ENCODE measurements at places on chromosomes 7 and 10.
A peak's percentile ranks its signal among the peaks of the same experiment; 100 is the strongest.

DNA sequence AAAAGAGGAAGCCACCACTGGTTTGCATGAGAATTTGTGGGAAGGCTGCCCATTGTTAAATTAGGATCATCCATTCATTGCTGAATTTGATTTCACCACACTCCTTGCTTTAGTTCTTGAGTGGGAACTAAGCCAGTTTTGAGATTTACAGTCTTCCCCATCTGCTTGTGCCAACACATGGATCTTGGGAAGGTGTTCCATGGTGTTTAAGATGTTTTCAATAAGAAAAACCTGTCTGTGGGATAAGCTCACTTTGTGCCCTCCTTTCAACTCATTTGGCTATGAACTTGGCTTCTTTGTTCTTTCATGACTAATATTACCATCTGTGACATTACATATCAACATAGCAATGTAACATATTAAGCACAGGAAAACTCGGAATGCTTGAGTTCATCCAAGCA is 73.2 kb downstream of the INHBA start:
- DNase-seq = no peak

DNA sequence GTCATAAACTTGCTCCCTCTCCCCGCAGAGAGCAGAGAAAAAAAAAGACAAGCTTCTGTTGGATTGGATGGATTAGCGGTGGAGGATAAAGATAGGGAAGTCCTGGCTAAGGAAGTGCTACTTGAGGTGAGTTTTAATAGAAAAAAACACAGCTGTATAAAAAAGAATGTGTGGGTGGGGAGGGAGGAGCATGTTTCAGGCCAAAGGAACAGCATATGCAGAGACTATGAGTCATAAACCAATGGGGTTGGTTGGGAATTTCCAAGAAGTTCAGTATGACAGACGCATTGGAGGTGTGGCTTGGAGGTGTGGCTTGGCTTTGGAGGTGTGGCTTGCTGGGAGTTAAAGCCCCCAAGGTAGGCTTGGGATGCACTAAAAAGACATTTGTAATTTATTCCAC is 103.0 kb upstream of the LSM8 start:
- no peak for DNase-seq

DNA sequence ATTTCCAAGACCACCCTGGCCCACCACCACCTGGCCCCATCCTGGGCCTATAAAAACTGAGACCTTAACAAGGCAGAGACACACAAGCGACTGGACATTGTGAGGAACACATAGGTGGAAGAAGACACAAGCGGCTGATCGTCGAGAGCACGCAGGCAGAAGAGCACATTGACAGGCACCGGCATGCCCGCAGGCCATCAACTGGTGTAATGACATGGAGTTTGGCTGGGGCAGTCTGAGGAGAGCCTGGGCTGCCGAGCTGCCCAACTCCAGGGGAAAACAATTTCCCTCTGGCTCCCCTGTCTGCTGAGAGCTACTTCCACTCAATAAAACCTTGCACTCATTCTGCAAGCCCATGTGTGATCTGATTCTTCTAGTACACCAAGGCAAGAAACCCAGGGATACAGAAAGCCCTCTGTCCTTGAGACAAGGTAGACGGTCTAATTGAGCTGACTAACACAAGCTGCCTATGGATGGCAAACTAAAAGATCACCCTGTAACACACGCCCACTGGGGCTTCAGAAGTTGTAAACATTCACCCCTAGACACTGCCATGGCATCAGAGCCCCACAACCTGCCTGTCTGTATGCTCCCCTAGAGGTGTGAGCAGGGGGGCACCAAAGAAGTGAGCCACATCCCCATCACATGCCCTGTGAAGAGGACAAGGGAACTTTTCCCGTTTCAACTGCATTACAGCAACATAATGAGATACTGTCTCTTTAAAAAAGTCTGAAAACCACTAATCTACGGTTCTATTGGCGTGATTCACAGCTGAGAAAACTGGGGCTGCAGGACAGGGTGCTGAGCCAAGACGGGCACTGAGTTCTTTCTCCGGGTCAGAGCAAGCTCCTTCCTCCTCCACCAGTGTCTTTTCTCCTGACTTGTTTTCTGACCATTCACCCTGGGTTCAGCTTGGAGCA is 18.5 kb upstream of the TNS3 start:
- DNase-seq = no peak

GRCh38 chr7:17713584-17713983 is 226.7 kb downstream of the SNX13 start:
- DNase-seq = no peak

DNA sequence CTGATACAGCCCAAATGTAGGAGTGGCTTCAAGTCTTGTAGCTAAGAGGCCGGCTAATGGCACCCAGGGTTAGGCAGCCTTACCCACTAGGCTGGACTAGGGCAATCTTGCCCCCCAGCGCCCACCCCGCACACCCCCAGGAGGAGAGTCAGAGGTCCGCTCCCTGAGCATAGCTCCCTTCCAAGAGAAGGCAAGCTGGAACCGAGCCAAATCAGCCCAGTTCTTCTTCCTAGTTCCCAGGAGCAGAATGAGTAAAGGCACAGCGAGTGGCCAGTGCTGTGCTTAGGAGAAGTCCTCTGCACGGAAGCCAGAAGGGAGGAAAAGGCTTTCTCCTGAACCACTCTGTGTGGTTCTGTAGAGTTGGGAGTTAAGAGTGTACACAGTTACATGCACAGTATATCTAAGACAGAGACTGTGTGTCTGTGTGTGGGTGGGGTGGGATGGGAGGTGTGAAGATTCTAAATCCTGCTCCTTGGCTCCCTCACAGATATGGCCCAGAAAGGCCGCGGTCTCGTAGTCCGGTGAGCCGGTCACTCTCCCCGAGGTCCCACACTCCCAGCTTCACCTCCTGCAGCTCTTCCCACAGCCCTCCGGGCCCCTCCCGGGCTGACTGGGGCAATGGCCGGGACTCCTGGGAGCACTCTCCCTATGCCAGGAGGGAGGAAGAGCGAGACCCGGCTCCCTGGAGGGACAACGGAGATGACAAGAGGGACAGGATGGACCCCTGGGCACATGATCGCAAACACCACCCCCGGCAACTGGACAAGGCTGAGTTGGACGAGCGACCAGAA is 59.7 kb upstream of the PDCD4 start:
- no peak for DNase-seq

GRCh38 chr7:75808106-75808505 is 5.5 kb downstream of the CCL24 start:
- DNase-seq = no peak

GRCh38 chr7:13989949-13990305 is 461 bp upstream of the ETV1 start:
- no peak for DNase-seq

DNA sequence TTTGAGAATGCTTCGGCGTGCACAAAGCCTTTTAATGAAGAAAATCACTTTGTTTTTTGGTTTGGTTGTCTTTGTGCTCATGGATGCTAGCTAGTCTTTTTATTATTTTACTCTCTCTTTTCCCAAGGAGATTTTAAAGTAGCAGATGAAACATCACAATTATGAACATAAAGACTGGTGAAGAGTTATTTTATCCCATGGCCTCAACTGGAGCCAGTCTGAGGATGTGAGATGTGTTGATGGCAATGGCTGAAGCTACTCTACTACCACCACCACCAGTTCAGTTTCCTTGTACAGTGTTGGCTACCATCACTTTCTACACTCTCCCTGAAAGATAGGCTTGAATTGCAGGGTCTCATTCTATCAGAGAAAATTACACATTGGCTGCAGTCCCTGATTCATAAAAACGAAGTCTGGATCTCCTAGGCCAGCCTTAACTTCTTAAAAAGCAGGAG is 494 bp upstream of the HERC4 start:
- DNase-seq = no peak

DNA sequence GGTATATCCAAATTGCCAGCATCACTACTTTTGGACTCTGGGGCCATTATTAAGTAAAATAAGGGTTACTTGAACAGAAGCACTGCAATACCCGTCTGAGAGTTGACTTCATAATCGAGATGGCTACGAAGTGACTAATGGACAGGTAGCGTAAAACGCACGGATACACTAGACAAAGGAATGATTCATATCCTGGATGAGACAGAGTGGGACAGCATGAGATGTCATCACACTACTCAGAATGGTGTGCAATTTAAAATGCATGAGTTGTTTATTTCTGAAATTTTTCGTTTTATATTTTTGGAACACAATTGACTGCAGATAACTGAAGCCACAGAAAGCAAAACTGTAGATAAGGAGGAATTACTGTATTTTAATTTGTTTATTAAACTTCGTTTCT is 421.5 kb upstream of the LRGUK start:
- DNase-seq = no peak

DNA sequence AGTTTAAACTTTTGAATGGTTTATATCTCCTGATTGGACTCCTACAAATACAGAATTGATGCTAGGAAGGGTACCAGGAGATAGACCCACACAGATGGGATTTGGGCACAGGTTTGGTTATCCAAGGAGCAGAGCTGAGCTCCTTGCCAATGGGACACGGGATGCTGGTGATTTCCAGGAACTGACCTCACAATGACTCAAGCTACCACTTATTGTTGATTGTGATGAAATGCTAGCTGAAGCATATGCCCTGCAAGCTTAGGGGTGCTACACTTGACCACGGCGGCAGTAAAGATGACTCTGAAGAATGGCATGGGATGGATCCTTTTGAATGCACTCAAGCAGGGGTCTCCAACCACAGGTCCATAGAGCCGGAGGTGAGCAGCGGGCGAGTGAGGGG is 45.5 kb upstream of the VKORC1L1 start:
- DNase-seq = no peak

GRCh38 chr10:76621886-76622620 is 1015.6 kb downstream of the KCNMA1 start:
- DNase-seq = no peak

GRCh38 chr7:21617513-21617912 is 74.7 kb downstream of the DNAH11 start:
- no peak for DNase-seq

GRCh38 chr10:108393089-108393488 is 1228.6 kb upstream of the SORCS1 start:
- DNase-seq = no peak

DNA sequence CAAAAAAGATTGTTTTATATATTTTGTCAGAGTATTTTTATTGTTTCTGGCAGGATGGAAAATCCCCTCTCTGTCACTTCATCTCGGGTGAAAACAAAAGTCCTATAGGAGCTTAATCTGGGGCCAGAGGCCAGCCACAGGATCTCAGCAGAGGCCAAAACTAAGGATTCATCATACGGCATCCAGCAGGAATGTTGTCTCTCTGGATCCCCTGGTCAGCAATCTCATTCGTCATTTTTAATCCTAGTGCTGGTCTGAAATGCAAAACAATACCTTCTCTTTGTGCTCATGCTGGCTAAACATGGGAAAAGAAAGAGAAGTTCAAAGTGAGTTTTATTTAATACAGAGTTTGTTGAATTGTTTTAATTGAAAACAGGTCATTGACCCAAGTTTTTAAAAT is 482.5 kb upstream of the AUTS2 start:
- DNase-seq = no peak

DNA sequence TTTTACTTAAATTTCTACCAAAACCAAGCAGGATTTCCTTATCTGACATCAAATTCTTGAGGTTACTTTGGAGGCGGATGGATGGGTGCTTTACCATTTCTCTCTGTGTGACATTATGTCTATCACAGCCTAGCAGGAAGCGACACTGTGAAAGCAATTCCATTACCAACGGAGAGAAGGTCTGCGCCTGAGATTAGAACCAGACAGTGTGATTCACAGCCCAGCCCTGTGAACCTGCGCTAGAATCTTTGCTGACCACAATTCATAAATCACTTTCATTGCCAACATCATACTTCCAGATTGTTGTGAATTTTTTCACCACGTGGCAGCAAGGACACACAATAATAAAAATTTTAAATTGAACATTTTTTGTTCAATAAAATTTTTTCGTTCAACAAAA is 126.5 kb downstream of the CUBN start:
- DNase-seq = no peak

DNA sequence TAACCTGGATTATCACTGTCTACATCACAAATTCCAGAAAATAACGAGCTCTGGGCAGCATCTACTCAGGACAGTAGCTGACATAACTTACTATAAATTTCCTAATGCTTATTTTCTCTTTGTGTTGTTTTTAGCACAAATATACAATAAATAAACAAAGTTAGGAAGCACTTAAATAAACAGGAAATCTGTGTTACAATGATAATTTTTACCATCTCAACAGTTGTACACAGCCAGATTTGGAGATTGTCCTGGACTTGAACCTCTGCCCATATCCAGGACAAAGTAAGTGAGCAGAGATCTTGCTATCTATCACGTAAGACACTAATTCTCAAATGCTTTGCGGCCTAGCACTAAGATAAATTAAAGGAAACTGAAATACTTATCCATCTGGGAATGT is 48.7 kb downstream of the TSPAN12 start:
- DNase-seq = no peak

GRCh38 chr7:106060394-106060920 is 51.7 kb downstream of the SYPL1 start:
- no peak for DNase-seq

- no peak for DNase-seq
These were observed 131.3 kb downstream of the AKR1D1 start for GRCh38 chr7:138207555-138207971.

GRCh38 chr10:95818668-95819067 is 62.7 kb downstream of the ENTPD1 start:
- peak; percentile 26 for DNase-seq

- DNase-seq = no peak
These were observed 85.6 kb upstream of the SHH start for GRCh38 chr7:155897758-155898386.

DNA sequence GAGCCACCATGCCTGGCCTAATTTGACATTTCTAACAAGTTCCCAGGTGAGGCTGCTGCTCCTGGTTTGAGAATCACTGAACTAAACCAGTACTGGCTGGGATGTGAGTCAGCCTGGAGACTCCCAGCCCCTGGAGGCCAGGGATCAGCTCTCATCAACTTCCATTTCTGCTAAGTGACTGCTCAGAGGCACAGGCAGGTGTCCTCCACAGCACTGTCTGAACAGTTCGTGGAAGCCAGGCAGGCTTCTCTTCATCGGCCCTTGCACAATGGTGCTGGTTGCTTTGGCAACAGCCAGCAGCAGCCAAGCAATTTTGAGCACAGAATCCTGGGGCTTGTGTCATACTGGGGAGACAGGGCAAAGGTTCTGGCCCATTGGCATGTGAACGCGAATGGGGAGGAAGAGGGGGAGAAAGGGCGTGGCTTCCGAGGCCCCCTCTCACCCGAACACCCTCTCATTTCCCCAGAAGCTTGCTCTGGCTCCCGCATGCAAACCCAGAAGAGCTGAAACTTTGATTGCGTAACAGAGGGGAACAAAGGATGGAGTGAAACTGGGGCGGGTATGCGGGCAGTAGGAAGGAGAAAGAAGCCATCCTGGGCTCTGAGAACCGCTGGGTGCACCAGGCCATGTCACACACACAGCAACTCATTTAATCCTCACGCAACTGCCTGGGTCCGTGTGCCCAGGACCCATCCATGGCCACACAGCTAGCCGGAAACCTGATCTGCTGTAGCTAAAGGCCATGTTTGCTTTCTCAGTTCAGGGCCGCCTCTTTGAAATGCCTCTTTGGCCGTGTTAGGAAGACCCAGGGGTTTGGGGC is 9.0 kb upstream of the POR start:
- DNase-seq = peak; percentile 69

All from HuH-7 (cell line).